ENCODE measurements at places on chromosomes 11 and 22.

- no peak for DNase-seq
These were observed 27.8 kb upstream of the GRAMD4 start for GRCh38 chr22:46592390-46592872.

- no peak for DNase-seq
These were observed 4.1 kb upstream of the PLAAT2 start for GRCh38 chr11:63567044-63567840.

DNA sequence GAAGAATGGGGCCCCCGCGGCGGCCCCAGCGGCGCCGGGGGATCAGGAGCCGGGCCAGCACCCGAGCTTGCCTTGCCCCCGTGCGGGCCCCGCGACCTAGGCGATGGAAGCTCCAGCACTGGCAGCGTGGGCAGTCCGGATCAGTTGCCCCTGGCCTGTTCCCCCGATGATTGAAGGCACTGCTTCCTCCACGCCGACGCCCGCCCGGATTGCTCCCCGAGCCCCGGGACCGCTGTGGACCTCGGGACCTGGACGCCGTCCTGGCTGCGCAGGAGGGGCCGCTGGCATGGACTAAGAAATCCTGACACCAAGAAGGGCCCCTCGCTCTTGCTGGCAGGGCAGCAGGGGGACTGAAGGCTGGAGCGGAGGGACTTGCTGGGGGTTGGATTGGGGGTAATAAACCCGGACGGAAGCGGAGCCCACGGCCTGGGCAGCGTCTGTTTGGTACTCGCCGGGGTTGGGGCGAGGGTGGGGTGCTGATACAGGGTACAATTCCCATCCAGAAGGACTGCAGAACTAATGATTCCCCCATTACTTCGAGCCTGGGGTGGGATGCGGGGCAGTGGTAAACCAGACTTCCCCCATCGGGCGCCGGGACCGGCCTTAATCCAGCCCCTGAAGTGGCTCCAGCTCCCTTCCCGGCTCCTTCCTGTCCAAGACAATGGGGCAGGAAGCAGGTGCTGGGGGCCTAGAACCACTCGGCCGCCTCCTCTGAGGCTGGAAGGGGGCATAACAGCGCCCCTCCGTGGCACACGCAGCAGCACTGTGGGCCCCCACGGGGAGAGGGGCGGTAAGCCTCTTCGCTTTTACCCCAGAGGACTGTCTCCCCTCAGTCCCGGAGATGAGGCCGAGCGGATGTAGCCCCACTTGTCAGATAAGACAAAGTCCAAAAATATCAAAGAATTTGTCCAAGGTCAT, 1.0 kb downstream of the CCDC85B start:
- DNase-seq = no peak

DNA sequence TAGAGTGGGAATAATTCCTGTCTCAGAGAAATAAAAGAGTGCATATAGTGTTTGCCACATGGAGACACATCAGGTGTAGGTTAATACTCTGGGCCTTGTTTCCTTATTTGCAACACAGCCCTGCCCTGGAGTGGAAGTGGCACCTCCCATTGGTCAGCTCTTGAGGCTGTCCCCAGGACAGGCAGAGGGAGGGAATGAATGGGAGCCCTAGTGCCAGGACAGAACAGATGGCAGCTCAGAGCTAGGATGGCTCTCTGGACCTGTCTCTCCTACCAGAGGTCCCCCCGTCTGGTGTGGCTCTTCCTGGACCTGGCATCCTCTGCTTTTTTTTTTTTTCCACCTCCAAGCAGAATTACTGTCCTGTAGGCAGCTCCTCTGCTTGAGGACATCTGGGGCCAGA, 35.6 kb downstream of the LIMK2 start:
- no peak for DNase-seq

- no peak for DNase-seq
These were observed 67.4 kb upstream of the PRDM11 start for GRCh38 chr11:45079075-45079444.

GRCh38 chr11:6755953-6756347, 15.8 kb downstream of the OR2AG2 start:
- no peak for DNase-seq

GRCh38 chr11:39641751-39642150, 1817.7 kb downstream of the LRRC4C start:
- no peak for DNase-seq

DNA sequence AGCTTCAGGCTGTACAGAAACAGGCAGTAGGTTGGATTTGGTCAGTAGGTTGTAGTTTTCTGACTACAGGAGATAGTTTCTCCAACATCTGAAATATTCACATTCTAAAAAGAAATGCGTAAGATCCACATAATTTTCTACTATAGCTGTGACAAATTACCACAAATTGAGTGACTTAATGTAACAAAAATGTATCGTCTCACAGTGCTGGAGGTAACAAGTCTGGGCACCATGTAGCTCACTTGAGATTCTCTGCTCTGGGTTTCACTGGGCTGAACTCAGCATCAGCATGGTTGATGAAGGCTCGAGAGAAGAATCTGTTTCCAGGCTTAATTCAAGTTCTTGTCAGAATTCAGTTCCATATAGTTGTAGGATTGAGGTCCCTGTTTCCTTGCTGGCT, 350.9 kb upstream of the CCDC179 start:
- no peak for DNase-seq

DNA sequence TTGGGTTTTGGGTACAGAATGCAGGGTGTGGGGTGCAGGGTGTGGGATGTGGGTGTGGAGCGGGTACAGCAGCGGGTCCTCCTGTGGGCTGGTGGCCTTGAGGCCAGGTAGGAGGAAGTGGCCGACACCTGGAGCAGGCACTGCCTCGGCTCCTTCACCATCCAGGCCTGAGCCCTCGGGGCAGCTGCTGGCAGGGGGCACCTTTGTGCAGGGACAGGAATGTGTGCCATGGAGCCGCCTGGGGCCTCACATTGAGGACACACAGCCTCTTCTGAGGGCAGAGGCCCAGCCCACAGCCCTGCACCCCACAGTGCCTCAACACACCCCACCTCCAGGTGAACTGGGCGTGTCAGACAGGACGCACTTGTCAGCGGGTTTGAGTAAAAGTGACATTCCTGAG, 984.0 kb downstream of the BRD1 start:
- DNase-seq = no peak

- DNase-seq = no peak
These were observed 49.8 kb downstream of the CLMP start for GRCh38 chr11:123145220-123145619.

- DNase-seq = no peak
These were observed 246.8 kb downstream of the BUD13 start for GRCh38 chr11:116525961-116526495.

- DNase-seq = no peak
These were observed 80.0 kb upstream of the TIMP3 start for GRCh38 chr22:32721328-32722180.

DNA sequence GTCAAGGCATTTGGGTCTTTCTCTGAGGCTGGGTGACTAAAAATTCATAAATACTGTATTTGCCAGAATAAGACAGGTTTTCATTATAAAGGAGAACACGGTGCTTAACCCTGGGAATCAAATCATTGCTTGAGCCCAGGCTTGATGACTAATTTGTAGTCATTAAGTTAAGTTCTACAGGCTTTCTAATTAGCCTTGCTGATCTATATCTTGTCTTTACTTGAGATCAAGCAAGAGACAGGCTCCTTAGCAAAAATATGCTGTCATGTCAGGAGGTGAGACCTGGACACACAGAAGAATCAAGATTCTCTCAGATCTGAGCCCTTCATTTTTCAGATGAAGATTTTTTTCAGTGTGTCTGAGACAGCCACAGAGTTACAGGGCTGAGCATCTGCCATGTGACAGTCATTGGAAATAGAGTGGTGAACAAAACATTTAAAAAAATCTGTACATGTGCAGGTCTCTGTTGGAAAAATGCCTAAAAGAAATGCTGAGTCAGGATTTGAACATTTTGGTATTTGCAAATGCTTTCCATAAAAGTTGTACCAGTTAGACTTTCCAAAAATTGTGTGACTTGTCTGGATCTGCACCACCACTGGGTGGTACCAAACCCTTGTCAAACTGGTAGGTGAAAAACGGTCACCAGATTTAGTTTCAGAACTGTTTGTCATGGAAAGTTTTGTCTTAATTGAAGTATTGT, 14.6 kb downstream of the ACAT1 start:
- no peak for DNase-seq

- no peak for DNase-seq
These were observed 8.4 kb upstream of the MAP6 start for GRCh38 chr11:75677275-75677674.

- no peak for DNase-seq
These were observed 742.4 kb downstream of the NTM start for GRCh38 chr11:132112846-132113245.

- DNase-seq = no peak
These were observed 33.2 kb upstream of the TTC12 start for GRCh38 chr11:113281052-113281725.

GRCh38 chr11:78158987-78159652, 19.7 kb upstream of the ALG8 start:
- DNase-seq = no peak

- peak; percentile 89 for DNase-seq
These were observed 62.5 kb upstream of the PPARA start for GRCh38 chr22:46087816-46088277.

GRCh38 chr11:118211006-118211405, 13.8 kb downstream of the JAML start:
- DNase-seq = no peak

- no peak for DNase-seq
These were observed 26.8 kb downstream of the POU2AF1 start for GRCh38 chr11:111352231-111352746.

DNA sequence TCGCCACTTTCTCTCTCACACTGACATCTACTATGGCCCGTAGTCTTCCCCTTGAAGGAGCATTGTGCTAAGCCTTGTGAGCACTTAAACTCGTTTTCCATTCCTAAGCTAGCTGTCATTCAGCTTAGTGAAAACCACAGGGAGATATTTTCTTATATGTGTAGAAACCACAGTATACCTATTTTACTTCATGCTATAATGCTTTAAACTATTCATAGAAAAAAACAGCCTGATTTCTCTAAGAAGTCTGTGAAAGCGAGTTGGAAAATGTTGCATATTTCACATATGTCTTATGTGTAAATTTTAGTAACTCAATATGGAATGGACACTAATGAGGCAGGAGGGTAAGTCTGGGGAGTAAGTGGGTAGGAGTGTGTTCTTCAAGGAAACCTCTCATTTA, 194.3 kb upstream of the CTSC start:
- DNase-seq = no peak

DNA sequence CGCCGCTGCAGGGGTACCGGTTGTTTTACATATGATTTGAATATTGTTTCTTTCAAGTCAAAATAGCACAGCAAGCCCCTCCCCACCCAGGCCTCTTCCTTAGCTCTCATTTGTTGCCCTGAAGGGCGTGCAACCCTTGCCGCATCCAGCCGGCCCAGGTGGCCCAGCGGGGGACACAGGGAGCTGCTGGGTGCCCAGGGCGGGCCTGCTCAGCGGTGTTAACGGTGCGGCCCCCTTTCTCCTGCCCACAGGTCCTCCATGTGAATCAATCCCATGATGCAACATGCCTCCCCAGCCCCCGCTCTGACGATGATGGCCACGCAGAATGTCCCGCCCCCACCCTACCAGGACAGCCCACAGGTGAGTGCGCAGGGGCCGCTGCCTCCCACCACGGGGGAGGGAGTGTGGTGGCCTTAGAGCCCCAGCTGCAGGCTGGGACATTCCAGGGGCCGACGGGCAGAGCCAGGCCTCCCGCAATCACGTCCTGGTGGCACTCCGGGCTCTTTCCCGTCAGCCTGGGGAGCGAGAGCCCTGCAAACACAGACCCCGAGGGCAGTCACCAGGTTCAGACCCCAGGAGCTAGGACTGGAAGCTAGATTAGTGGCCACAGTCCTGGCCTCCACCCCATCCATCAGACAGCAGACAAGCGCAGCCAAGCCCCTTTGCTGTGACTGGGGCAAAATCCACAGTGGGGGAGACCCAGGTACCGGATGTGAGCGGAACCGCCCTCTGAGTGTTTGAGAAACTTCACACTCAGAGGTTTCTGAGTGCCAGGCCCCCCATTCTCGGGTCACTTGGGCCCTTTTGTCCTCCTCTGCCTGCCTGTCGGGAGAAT, 144.8 kb downstream of the FEZ1 start:
- DNase-seq = no peak

DNA sequence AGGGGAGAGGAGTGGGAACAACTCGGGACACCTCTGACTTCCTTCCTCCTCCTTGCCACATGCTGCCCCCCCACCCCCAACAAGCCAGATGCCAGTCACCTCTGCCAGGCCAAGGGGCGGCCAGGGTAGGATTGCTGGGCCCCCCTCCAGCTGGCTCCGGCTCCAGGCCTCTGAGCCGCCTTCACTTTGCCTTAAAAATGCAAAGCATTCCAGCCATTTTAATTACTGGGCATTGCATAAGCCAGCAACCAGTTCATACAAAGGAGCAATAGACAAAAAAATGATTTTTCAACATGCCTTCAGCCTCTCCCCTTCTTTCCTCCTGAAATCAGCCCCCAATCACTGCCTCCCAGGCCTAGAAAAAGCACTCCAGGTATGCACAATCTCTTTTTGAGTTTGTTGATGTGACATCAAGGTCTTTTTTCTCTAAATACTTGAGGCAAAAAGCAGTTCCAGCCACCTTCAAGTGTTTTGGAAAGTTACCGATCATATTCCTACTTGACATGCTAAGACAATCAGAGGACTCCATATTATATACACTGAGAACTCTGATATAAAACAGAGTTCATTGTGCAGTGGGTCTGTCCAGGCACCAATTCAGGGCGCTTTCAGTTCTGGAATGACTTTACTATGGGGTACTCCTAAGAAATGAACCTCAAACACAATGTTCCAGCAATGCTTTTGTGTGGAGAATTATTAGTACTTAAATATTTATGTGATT, 12.4 kb upstream of the TIMP3 start:
- no peak for DNase-seq

DNA sequence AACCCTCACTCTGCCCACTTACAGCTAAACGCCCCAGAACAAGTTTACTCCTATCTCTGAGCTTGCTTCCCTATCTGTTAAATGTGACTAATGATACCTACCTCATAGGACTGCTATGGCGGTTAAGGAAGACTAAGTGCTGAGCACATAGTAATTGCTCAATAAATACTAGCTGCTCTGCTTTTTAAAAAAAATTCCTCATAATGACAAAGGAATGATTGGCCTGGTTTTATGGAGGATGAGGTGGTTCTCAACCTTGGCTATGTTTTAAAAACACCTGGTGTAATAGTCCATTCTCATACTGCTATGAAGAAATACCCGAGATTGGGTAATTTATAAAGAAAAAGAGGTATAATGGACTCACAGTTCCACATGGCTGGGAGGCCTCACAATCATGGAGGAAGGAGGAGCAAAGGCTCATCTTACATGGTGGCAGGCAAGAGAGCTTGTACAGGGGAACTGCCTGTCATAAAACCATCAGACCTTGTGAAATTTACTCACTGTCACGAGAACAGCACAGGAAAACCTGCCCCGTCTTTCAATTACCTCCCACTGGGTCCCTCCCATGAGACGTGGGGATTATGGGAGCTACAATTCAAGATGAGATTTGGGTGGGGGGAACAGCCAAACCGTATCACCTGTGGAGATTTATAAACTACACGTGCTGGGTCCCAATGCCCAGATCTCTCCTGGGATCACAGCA, 127.2 kb upstream of the SYT13 start:
- DNase-seq = no peak

DNA sequence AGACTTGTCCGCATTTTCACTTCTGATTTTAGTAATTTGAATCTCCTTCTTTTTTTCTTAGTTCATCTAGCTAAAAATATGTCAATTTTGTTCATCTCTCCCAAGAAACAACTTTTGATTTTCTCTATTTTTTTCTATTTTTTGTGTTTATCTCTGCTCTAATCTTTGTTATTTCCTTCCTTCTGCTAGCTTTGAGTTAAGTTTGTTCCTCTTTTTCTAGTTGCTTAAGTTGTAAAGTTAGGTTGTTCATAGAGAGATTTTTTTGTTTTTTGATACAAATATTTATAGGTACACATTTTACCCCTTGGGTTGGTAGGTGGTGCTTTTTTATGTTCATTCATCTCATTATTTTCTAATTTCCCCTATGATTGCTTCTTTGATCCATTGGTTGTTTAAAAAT, 22.1 kb upstream of the XKR3 start:
- DNase-seq = no peak

All from ureter (tissue), 1 donor.